ENCODE measurements at places on chromosomes 5 and 9. TPM values are rescaled to one million over a fixed set of nuclear protein-coding genes. Genes with fewer than 3 reads are reported as not detected.
A peak's percentile ranks its signal among the peaks of the same experiment; 100 is the strongest.

DNA sequence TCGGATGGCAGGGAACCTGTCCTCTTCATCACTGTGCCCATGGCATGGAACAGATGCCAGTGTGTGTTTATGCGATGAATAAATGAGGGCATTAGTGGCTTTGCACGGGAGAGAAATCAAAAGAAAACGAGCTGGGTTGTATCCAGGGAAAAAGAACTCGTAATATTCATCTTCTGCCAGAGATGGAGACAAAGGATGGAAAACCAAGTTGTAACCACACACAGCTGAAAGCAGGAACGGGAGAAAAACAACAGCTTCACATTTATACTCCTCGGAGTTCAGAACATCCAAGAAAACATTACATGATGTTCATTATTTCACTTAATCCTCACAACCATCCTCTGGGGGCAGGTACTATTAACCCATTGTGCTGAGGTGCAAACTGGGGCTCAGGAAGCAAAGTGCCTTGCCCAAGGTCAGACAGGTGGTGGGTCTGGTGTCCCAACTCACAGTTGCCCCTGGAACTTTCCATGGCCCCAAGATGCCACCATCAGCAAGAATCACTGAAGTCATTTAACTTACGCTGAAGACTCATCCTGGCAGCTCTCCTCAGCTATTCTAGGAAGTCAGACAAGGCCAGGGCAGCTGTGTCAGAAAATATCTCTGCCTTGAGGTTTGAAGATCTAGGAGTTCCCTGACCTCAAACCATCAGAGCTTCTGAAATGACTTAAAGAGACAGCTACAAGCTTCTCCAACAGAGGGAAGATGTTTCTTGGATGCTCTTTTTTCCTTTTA, 250.4 kb downstream of the NSG2 start:
- no peaks in the 10 kb centered on the region for H3K36me3 ChIP-seq
- no peak for DNase-seq
- H3K27ac ChIP-seq: no peak overlapping the region
- H3K4me3 ChIP-seq: no peak overlapping the region

The CCDC152 gene
- 6.1 TPM for total RNA-seq

- DNase-seq: no peak
- H3K4me1 ChIP-seq: no peaks in the 10 kb centered on the region
- H3K4me3 ChIP-seq: no peak overlapping the region
- no peaks in the 10 kb centered on the region for H3K36me3 ChIP-seq
- H3K27ac ChIP-seq: no peak overlapping the region
Measured at GRCh38 chr5:32642276-32643002, 57.1 kb downstream of the SUB1 start.

DNA sequence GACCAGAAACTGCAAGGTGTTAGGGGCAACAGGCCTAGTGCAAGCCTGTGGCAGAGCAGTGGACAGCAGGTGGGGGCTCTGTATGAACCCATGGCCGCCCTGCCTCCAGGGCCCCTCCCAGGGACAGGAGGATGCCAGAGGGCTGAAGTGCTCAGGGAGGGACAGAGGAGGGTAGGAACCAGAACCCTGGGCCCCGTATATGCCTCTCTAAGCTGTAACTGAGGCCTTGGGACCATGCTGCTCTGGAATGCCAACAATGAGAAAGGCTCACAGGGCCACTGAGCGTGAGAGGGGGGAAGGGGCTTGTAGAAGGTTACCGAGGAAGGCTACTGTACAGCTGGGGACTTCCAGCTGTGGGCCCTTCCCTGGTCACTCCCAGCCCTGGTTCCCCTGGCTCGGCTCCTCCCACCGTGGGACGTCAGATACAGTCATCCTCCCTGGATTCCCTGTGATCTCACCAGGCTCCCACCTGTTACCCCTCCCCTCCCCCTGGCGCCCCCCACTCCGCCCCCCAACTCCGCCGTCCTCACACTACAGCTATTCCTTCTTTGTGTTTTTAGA, 21.1 kb downstream of the AQP7 start:
- no peaks in the 10 kb centered on the region for H3K36me3 ChIP-seq
- H3K4me3 ChIP-seq: no peak overlapping the region
- no peak overlapping the region for H3K27ac ChIP-seq
- no peaks in the 10 kb centered on the region for H3K4me1 ChIP-seq
- peaks cover 3% of the 10 kb centered on the region for H3K27me3 ChIP-seq

- H3K4me3 ChIP-seq: no peak overlapping the region
- H3K27me3 ChIP-seq: no peaks in the 10 kb centered on the region
- H3K36me3 ChIP-seq: no peaks in the 10 kb centered on the region
- H3K4me1 ChIP-seq: peaks cover 2% of the 10 kb centered on the region
- no peak for DNase-seq
Measured at GRCh38 chr5:84255315-84255714, 129.4 kb downstream of the EDIL3 start.

The VDAC1 gene
- total RNA-seq: 58.7 TPM

- no peaks in the 10 kb centered on the region for H3K27me3 ChIP-seq
- no peak overlapping the region for H3K4me3 ChIP-seq
- no peak overlapping the region for H3K27ac ChIP-seq
- no peak for DNase-seq
- H3K36me3 ChIP-seq: no peaks in the 10 kb centered on the region
Measured at GRCh38 chr9:122336866-122337555, 33.8 kb upstream of the PTGS1 start.

DNA sequence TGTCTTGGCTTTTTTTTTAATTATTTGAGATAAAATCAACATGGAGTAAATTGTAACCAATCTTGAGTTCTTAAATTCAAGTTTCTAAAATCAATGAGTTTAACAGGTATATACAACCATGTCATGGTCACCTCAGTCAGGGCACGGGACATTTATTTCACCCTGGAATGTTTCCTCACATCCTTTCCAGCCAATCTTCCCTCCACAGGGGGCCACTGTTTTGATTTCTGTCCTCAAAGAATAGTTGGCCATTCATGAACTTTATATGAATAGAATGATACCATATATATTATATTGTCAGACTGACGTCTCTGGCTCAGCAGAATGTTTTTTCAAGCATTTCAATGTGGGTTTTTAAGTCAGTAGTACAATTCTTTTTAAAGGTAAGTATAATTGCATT, 806 bp downstream of the ZNF474 start:
- DNase-seq: no peak
- no peaks in the 10 kb centered on the region for H3K4me1 ChIP-seq
- H3K27me3 ChIP-seq: no peaks in the 10 kb centered on the region
- H3K36me3 ChIP-seq: no peaks in the 10 kb centered on the region

The PDLIM4 gene
- total RNA-seq: not detected

DNA sequence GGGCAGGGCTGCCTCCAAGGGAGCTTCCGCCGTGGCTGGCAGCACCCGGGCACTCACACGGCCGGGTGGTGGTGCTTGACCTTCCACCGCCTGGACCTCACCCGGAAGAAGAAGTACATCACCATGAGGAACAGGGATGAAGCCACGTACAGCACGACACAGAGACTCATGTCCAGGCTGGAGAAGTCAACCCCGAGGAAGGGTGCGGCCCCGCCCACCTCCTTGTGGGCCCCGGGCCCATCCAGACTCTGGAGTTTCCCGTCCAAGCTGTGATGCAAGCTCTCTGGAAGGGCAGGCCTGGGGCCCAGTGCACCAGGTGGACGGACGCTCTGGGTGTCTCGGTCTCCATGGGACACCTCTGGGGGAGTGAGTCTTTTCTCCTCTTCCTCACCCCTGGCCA, 3.7 kb upstream of the LHX3 start:
- DNase-seq: no peak
- H3K27ac ChIP-seq: no peak overlapping the region
- peaks cover 4% of the 10 kb centered on the region for H3K27me3 ChIP-seq

DNA sequence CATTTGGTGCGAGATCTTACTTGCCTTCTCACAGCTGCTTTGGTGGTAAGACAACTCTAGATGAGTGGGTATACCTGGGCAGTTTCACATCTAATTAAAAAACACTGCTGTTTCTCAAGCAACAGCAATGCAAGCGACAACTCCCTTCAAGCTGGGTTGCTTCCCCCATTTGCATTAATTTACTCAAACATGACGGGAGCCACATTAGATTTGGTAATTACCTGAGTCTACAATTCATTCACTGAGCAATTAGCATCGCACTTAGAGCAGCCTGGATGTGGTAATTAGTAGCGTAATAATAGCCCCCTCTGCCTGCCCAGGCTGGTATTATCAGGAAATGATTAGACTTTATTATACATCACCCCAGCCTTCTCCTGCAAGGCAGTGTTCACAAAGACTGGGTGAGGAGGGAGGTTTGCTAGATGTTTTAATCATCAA, 73.4 kb downstream of the FBXO38 start:
- no peaks in the 10 kb centered on the region for H3K4me1 ChIP-seq
- H3K36me3 ChIP-seq: no peaks in the 10 kb centered on the region

GRCh38 chr5:174559141-174559540, 165.2 kb upstream of the MSX2 start:
- H3K4me1 ChIP-seq: no peaks in the 10 kb centered on the region
- no peak overlapping the region for H3K27ac ChIP-seq
- no peaks in the 10 kb centered on the region for H3K36me3 ChIP-seq
- H3K4me3 ChIP-seq: no peak overlapping the region
- no peak for DNase-seq

The NREP gene
- 2.1 TPM for total RNA-seq

GRCh38 chr5:143230676-143230996, 172.8 kb downstream of the NR3C1 start:
- no peaks in the 10 kb centered on the region for H3K27me3 ChIP-seq
- no peaks in the 10 kb centered on the region for H3K36me3 ChIP-seq
- peak overlapping the region; percentile 70 for H3K27ac ChIP-seq
- H3K4me1 ChIP-seq: peaks cover 11% of the 10 kb centered on the region
- DNase-seq: no peak

- no peak overlapping the region for H3K27ac ChIP-seq
- H3K27me3 ChIP-seq: no peaks in the 10 kb centered on the region
- no peak overlapping the region for H3K4me3 ChIP-seq
Measured at GRCh38 chr9:116390303-116391228, 237.0 kb downstream of the PAPPA start.

DNA sequence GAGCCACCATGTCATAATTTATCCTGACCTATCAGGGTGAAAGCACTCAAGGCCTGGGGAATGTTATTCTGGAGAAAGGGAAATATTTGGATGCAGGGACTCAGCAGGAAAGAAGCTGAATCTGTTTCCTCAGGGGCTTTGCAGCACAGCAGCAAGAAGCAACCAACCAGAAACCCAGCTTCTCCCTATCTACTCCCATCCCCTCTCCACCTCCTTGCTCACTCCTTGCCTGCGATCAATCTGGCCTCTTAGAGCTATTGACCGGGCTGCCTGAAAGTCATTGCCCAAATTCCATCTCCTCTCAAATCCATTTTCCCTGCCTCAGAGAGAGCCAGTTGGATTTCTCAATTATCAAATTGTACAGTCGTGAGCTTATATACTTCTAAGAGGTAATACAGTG, 542.0 kb upstream of the TRPC7 start:
- peaks cover 2% of the 10 kb centered on the region for H3K27me3 ChIP-seq
- no peak overlapping the region for H3K4me3 ChIP-seq
- no peaks in the 10 kb centered on the region for H3K4me1 ChIP-seq
- no peak overlapping the region for H3K27ac ChIP-seq
- no peak for DNase-seq

DNA sequence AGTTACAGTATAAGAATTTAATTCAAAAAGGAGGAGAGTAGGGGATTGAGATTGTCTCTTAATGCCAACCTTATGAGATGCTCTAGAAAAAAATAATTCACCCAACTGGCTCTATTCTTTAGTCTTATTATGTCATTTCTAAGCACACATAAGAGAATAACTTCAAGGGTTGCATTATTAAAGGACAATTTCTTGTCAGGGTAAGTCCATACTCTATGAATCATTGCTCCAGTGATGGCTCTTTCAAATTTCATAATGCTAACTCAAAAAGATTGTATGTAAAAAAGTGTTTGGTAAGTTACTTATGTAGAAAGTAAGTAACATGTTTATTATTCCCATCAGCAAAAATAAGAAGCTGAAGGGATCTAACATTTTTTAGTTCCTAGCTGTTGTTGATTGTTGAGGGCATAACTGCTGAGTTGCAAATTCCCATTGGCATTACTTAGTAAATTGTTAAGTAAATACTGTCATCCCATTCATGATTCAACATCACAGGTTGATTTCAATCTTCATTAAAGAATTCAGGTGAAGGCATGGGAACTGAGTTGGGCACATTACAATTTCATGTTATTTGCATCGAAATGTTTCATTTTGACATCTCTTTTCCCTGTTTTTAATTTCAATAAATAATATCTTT, 28.6 kb downstream of the ALDH1A1 start:
- DNase-seq: no peak
- H3K27ac ChIP-seq: no peak overlapping the region
- H3K4me1 ChIP-seq: no peaks in the 10 kb centered on the region
- H3K27me3 ChIP-seq: no peaks in the 10 kb centered on the region
- no peak overlapping the region for H3K4me3 ChIP-seq

DNA sequence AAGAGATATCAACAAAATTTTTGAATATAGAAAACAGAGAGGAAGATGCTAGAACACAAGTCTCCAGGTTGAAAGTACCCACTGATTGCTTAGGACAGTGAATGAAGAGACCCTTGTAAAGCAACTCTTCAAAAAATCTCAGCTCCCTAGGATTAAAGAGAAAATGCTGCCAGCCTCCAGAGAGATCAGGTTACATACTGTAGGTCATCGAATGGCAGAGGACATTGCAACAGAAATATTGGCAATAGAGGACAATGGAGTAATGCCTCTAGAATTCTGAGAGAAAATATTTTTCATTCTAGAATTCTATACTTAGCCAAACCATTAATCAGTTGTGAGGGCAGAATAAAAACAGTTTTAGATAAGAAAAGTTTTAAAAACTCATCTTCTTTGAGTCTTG, 43.1 kb upstream of the ELL2 start:
- H3K27ac ChIP-seq: no peak overlapping the region
- no peaks in the 10 kb centered on the region for H3K27me3 ChIP-seq
- H3K4me3 ChIP-seq: no peak overlapping the region
- no peaks in the 10 kb centered on the region for H3K36me3 ChIP-seq
- no peak for DNase-seq

The SLC22A4 gene
- total RNA-seq: not detected

The ITK gene
- 286 TPM for total RNA-seq

DNA sequence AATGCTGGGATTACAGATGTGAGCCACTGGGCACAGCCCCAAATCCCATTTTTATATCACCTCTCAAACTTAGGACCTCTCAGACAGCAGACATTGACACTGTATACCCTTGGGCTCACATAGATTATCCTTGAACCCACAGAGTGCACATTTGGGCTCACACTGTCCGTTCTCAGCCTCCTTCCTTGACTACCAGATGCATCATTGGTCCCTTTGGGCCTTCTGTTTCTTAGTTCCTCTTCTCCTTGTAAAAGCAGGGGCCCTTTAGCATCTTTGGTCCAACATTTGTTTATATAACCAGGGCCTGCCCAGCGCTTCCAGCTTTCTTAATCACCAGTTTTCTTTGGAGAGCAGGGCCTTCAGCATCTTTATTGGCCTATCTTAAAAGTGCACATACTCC, 126.2 kb downstream of the SEC61B start:
- no peak for DNase-seq
- no peak overlapping the region for H3K4me3 ChIP-seq
- no peaks in the 10 kb centered on the region for H3K36me3 ChIP-seq
- no peaks in the 10 kb centered on the region for H3K4me1 ChIP-seq

The DTWD2 gene
- total RNA-seq: 3.0 TPM

- no peaks in the 10 kb centered on the region for H3K36me3 ChIP-seq
- H3K4me3 ChIP-seq: no peak overlapping the region
- no peaks in the 10 kb centered on the region for H3K27me3 ChIP-seq
- no peak overlapping the region for H3K27ac ChIP-seq
- no peaks in the 10 kb centered on the region for H3K4me1 ChIP-seq
- DNase-seq: no peak
Measured at GRCh38 chr9:123658792-123659191, 271.1 kb downstream of the DENND1A start.

Measured in T-cell (primary cell).